ENCODE measurements at places on chromosomes 7 and 10.
A peak's percentile ranks its signal among the peaks of the same experiment; 100 is the strongest.

DNA sequence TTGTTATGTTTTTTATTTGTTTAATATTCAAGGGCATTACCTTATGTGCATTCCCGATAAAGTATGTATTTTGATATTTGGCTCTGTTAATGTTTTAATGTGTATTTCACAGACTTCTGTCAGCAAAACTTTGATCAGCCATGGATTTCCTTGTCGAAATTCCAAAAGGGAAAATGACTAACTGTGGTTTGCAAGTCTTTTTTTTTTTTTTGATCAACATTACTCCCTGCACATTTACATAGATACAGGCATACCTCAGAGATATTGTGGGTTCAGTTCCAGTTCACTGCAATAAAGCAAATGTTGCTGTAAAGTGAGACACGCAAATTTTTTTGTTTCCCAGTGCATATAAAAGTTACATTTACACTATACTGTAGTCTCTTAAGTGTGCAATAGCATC lies 351.9 kb downstream of the CXCL12 start:
- no peak for DNase-seq

- DNase-seq: no peak
Measured at GRCh38 chr7:131075406-131075805, 252.3 kb upstream of the MKLN1 start.

GRCh38 chr7:45606050-45606449 lies 31.9 kb downstream of the ADCY1 start:
- DNase-seq: no peak

GRCh38 chr7:143043391-143043790 lies 8.8 kb upstream of the OR6V1 start:
- DNase-seq: no peak

- no peak for DNase-seq
Measured at GRCh38 chr7:77843194-77843593, 44.6 kb downstream of the PHTF2 start.

DNA sequence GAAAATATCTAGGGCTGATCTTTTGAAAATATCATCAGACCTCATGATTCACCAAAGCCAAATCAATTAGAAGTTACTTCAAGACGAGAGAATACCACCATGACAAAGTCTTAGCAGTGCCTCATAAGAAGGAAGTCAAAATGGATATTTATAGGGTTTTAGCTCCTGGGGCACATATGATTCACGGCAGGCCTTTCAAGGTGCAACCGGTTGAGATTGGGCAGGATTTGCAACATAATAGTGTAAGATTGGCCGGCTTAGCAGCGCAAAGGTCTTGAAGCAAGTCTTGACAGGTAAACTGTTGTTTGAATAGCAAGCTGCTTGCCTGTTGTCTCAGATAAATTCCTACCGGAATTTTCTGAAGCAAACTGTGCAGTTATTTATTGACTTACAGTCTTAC lies 17.5 kb downstream of the ADRB1 start:
- DNase-seq: no peak

DNA sequence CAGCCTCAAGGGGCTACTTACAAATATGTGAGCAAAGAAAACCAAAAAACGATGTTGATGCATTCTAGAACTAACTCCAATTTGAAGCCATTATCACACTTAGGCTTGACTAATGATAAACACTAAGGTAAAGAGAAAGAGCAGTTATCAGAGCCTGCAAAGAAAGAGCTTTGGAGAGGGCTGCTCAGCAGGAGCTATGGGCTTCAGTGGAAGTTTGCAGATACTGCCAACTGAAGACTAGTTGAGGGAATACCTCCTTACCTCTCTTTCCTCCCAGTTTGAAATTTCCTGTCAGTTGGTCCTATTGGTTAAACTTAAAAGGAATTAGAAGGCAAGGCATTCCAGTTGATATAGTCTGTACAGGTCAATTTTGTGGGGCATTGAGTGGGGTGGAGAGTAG lies 498.1 kb upstream of the POT1 start:
- DNase-seq: no peak

GRCh38 chr7:67377939-67378862 lies 381.6 kb downstream of the TYW1 start:
- DNase-seq: peak; percentile 56

DNA sequence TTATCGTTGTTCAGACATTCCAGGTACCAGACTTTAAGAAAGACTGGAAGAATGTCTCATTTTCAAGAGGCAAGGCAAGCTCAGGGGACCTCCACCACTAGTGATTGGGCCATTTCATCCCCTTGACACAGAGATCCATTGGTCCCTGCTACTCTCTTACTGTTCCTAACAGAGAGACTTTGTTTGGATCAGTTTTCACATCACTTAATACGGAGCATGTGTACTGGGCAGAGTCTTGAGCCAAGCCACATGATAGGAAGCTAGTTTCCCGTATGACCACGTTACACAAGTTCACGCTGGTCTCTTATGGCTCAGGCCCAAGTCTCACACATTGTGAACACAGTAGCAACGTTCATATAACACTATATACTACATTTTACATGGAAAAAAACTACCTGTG lies 269.9 kb downstream of the BAMBI start:
- DNase-seq: no peak

DNA sequence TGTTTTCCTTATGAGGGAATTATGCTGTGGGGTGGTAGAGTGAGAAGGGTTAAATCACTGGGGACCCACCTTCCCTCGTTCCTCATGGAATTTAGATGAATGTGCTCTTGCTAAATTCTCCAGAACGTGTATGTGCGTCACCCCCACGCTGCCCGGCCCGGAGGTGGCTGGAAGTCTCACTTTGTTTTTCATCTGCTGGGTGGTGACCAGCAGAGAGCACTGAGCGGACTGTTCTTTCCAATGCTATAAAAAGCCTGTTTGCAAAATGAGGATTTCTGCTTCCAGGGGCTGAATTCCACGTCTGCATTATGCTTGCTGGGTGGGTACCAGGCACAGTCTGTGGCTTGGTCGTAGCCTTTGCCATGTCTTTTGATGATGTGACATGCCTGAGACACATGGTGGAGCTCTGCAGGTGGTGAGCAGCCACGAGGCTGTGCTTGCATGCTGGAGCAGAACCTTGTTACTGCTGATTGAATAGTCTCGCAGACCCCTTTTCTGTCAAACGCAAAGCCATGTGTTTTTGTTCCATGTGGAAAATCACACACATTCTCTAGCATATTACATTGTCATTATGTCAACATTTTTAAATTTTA lies 31.9 kb upstream of the INSYN2A start:
- DNase-seq: no peak

- DNase-seq: no peak
Measured at GRCh38 chr10:34530778-34531177, 284.3 kb downstream of the PARD3 start.

DNA sequence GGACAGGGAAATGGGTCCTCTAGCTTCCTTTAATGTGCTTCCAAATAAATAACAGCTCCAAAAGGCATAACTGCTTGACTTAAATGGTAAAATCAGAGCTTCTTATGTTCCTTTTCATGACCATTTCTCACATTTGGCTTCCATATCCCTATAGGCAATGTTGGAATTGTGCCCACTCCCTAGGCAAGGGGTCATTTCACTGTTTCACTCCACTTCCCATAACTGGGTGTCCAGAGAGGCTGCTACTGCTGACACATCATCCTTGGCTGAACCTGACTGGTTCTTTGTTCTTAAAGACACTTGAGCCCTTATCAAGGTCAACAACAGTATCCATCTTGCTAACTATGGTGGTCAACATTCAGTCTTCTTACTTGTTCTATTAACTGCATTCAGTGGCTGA lies 37.1 kb downstream of the PRTFDC1 start:
- no peak for DNase-seq

DNA sequence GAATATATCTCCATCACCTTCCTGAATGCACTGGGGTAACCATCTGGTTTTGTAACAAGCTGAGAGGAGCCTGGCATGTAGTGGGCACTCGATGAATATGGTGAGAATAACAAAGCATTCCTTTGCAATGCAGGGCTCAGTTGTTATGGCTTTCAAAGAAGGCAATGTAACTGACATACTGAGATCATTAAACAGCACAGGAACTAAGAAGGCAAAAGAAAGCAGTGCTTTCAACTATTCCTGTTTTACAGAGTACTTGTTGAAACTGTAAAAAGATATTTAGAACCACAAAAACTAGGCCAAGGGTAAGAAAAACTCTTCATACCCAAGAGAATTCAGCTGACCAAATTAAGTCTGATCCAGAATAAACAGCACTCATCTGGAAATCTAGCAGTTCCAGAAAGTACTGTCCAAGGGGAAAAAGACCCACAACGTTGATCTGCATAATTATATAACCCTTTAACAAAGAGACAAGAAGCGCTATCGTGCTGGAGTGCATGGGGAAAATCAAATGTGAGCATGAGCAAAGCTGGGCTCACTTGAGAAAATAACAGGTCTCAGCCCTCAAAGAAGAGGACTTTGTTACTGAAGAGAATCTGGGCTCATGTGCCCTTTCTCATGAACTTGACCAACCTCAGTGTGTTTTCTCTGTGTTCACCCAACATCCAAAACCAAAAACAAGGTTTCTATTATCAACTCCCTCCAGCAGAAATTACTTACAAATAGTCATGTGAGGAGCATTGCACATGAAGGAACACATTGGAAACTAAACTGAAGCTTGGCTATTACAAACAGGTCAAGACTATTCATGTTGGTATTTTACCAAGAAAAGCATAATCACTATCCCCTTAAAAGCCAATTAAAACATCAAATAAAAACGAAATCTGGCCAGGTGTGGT lies 116.2 kb downstream of the AVL9 start:
- DNase-seq: no peak

DNA sequence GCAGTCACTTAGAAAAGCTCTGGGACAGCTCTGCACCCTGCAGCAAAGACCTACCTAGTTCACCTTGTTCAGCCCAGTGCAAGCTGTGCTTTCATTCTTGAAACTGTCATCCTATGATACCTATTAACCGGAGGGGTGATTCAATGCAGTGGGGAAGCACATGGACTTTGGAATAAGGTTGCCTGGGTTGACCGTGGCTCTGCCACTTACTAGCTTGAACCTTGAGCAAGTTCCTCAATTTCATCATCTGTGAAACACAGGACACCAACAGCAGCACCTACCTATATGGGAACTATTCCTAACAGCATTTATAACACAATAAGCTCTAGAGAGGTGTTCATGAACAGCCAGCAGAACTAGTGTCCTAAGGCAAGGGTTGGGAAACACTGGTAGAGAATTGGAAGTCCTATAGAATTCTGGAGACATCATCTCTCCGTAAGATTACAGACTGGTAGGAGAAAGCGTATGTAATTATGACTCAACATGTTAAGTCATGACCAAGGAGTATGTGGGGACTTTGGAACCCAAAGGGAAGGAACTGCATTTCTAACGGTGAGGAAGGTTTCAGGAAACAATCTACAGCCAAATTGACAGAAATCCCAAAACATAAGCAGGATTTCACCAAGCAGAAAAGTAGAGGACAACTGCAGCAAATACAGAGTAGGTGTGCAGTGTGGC lies 270.0 kb downstream of the USP6NL start:
- DNase-seq: no peak

- DNase-seq: no peak
Measured at GRCh38 chr7:119033641-119034040, 809.1 kb downstream of the ANKRD7 start.

DNA sequence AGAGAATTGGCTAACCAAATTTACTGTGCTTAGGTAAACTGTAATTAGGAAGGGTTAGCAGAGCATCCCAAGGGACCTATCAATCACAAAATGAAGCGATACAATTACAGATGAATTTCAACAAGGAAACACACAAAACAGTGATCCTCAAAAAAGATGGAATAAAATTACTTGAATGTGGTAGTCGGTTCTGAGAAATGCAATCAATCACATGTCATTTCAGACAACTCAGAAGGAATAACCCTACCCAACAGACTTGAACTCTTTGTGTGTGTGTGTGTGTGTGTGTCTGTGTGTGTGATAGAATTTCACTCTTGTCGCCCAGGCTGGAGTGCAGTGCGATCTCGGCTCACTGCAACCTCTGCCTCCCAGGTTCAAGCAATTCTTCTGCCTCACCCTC lies 43.5 kb downstream of the ST8SIA6 start:
- DNase-seq: no peak

DNA sequence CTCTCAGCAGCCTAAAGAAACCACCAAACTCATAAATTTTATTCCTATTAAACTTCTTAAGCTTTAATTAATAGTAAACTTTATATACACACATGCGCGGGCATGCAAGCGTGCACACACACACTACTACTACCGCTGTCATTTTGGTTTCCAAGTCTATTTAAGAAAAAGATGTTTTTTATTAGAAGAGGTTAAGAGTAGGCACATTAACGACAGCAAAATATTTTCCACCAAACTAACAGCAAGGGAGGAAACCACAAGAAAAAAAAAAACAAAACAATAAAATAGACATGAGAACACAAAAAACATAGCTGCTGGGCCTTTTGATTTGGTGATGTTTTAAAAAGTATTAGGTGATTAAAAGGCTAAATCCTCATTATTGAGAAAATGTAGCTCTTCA lies 28.6 kb downstream of the RTKN2 start:
- DNase-seq: no peak

GRCh38 chr7:117009705-117010361 lies 56.5 kb downstream of the ST7 start:
- DNase-seq: no peak

DNA sequence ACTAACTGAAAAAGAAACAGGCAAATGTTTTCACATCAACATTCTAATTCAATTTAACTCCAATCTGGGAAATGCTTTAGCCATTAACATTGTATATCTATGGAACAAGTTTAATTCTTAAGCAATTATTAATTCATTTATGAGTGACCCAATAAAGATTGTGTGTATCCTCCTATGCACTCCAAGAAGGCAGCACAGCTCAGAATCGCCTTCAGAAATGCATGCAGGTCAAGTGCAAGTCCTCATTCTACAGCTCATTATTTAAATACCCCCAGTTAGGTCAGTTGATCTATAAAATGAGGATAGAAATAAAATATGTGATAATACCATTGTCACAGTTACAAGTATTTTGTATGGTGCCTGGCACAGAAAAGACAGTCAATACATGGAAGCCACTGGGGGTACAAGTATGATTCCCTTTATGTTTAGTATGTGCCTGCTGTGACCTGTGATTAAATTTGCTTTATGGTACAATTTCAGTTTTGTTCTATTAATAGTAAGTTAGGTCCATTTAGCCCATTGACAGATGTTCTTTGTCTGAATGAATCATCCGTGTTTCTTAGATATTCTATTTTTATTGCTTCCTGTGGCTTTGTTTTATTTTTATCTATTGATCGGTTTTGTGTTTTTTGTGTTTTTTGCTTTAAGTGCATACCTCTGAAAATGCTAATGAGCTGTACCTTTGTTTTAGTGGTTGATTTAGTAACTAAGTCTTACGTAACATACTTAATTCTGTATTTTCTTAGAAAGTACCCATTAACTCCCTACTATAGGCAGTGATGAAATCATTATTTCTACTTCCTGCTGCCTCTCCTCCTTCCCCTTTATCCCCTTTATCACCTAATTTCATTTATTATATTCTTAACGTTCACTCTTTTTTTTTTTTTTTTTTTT lies 42.8 kb downstream of the CPXM2 start:
- no peak for DNase-seq

DNA sequence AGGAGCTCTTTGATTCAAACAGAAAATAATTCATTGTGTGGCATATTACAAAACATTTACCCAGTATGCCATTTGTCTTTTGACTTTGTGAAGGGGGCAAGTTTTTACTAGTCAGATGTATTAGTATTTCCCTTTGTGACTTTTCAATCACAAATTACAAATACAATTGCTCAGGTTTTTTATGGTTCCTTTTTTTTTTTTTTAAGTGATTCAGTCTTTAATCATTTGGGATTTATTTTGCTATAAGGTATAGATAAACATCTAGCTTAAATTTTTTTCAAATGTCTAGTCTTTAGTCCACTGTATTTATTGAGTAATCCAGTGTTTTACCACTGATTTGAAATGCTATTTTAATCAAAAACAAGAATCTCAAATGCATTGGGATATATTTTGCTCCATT lies 75.9 kb downstream of the AOAH start:
- no peak for DNase-seq

Data from hematopoietic multipotent progenitor cell treated with erythropoietin and hydrocortisone succinate and interleukin-3 and kit ligand, for 15 days (in vitro differentiated cells).